ENCODE measurements at places on chromosomes 5 and 9. TPM values are rescaled to one million over a fixed set of nuclear protein-coding genes. Genes with fewer than 3 reads are reported as not detected.
A peak's percentile ranks its signal among the peaks of the same experiment; 100 is the strongest.

The KCNN2 gene
- not detected for total RNA-seq

- DNase-seq, result no peak
Observed at GRCh38 chr5:109324351-109324750, 85.4 kb downstream of the PJA2 start.

DNA sequence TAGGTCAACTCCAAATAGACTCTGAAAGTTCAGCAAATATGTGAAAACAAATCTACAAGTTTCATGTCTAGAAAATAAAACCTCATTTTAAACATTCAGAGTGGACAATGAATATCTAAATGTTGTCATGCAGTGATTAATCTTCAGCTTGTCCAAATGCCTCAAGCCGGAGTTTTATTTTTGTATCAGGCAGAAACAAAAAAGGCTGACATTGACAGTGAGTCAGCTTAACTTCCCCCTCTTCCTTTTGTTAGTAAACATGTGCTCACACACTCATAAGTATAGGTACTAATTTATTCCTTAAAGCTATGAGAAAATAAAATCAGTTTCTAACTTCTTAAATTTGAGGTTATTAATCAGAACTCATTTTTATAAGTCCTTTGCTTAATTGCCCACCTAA lies 467.9 kb upstream of the DAB2 start:
- DNase-seq, result peak; percentile 59

The ACSL6 gene
- total RNA-seq, result 0.07 TPM

- DNase-seq, result no peak
Observed at GRCh38 chr9:14340219-14340873, 26.4 kb upstream of the NFIB start.
